Osteocyte (in vitro differentiated cells): ENCODE measurements at places on chromosomes 5 and 9. TPM values are rescaled to one million over a fixed set of nuclear protein-coding genes. Genes with fewer than 3 reads are reported as not detected.

Gene FRRS1L
- total RNA-seq = 5.1 and 6.7 TPM in 2 replicates

Gene FAM221B
- not detected in 2 replicates for total RNA-seq

Gene CD72
- 0.57 and 0.91 TPM in 2 replicates for total RNA-seq

Gene PCDH1
- 6.3 and 7.3 TPM in 2 replicates for total RNA-seq

Gene GLDC
- total RNA-seq = 0.71 and 0.78 TPM in 2 replicates

Gene ASS1
- 217 and 219 TPM in 2 replicates for total RNA-seq

Gene CCDC192
- total RNA-seq = not detected in 2 replicates

DNA sequence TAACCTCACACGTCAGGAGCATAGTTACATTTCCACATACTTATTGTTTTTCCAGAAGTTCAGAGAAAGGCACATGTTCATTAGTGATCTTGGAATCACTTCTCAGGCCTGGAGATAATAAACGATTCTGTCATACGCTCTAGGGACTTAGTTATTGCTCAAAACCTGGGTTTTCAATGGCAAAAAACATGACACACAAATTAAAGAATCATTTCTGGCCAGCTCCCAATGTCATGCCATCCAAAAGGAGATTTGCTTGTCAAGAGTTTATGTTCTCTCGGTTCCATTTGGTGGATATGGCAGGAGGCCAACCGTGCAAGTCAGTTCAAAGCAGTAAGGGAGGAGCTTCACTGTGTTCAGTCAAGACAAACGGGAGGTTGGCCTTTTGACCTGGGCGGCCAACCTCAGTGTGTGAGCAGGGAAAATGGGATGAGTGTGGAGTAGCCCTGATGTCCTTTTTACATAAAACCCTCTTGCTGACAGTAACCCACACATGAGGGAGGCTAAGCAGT, 123.4 kb downstream of the NXNL2 start:
- DNase-seq = no peak

DNA sequence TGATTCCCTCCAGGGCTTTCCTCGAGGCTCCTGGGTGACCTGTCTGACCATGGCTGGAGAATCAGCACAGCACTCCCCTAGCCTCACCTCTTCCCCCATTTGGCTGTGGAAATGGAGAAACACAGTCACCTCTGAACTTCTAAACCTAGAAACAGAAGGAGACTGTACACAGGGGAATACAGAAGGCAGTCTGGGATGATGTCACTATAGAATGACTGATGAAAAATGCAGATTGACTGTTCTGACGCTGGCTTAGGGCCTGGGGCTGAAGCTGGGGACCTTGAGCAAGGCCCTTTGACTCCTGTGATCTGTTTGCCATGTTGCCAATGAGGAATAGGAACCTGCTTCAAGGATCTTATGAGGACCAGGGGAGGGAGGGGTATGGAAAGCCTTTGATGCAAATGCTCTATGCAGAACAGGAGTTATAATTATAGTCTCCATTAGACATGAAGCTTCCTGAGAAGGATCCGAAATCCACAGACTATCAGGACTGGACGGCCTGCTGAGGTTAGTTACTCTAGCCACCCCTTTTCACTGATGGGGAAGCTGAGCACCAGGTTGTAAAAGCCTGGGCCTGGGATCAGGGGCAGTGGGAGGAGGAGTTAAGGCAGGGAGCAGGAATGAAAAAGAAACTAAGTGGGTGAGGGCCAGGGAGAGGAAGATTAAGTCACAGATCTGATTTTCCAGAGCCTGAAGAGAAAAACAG, 24.4 kb upstream of the ANXA6 start:
- no peak for DNase-seq

- no peak for DNase-seq
Observed at GRCh38 chr5:32612134-32612888, 27.0 kb downstream of the SUB1 start.

GRCh38 chr5:127834094-127834531, 130.9 kb downstream of the CCDC192 start:
- DNase-seq = no peak

GRCh38 chr5:142438573-142438972, 113.8 kb upstream of the SPRY4 start:
- no peak for DNase-seq

DNA sequence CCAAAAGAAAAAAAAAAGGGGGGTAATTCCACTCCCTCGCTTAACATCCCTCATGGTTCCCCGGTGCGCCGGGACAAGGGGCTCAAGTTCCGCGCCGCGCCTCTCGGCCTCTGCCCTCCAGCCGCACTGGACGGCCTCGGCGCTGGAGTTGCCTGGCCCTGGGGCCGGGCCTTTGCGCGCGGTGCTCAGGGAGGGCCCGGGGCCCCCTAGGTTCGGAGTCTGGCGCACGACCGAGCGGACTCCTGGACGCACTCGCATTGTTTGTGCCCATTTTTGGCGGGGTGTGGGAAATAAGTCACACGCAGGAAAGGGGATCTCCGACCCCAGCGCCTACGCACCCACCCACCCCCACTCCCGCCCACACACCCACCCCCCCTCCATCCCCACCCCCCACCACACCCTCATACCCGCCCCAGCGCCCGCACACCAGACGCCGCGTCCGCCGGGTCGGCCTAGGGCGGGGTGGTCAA, 381 bp downstream of the MED22 start:
- DNase-seq = no peak

GRCh38 chr9:278651-279050, 64.0 kb downstream of the DOCK8 start:
- no peak for DNase-seq

GRCh38 chr5:179414459-179415261, 69.4 kb upstream of the ADAMTS2 start:
- DNase-seq = peak; percentile 73

DNA sequence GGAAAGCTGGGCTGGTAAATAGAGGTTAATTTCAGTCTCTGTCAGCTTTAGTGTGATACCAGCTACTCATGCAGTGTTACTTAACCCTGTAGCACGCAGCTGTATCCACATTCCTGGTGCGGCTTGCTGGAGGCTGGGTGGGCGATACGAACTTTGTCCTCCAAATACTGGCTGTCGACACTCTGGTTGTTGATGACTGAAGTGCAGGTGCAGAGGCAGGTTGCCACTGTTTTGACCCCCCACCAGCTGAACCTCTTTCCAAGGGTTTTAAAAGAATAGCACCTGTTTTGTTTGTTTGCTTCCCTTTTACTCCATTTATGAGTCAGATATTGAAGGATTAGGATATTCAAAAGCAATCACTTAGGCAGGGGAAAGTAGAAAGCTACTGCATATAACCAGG, 4.4 kb upstream of the RABGAP1 start:
- no peak for DNase-seq

GRCh38 chr9:70607926-70608325, 193.5 kb upstream of the KLF9 start:
- DNase-seq = no peak

GRCh38 chr9:107784235-107784958, 294.8 kb upstream of the KLF4 start:
- DNase-seq = no peak

DNA sequence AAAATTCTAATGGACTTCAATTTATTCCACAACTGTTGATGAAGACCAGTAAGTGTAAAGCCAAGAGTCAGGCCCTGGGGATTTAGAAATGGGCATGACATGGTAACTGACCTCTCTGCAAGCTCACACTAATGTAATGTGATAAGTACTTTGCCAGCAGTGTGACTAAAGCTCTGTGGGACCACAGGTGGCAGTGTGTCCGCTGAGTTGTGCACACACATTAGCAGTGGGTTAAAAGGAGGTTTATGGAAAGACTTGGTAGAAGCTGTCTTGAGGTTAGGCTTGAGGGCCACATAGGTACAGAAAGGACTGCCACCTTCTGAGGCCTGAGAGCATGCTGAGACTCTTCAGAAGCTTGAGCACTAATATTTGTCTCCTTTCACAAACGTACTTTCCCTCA, 67.6 kb downstream of the UBAP1 start:
- DNase-seq = no peak

DNA sequence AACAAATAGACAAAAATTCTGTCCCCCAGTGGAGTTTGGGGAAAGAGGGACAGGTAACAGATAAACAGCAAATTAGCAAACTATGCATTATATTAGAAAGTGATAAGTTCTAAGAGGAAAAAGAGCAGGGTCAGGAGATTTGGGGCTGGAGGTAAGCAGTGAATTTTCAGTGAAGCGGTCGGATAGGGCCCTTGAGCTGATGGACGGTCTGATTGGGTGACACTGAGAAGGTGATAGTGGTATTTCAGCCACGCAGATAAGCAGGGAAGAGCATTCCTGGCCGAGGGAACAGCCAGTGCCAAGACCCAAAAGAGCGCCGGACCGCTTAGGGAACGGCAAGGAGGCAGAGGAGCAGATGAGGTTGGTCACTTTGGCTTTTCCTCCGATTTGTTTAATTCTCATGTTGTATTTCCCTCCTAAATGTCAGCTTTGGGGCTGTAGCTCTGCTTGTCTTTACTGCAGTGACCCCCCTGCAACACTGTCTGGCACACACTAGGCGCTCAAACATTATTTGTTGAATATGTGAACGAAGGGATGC, 1.1 kb upstream of the PTPN3 start:
- no peak for DNase-seq

DNA sequence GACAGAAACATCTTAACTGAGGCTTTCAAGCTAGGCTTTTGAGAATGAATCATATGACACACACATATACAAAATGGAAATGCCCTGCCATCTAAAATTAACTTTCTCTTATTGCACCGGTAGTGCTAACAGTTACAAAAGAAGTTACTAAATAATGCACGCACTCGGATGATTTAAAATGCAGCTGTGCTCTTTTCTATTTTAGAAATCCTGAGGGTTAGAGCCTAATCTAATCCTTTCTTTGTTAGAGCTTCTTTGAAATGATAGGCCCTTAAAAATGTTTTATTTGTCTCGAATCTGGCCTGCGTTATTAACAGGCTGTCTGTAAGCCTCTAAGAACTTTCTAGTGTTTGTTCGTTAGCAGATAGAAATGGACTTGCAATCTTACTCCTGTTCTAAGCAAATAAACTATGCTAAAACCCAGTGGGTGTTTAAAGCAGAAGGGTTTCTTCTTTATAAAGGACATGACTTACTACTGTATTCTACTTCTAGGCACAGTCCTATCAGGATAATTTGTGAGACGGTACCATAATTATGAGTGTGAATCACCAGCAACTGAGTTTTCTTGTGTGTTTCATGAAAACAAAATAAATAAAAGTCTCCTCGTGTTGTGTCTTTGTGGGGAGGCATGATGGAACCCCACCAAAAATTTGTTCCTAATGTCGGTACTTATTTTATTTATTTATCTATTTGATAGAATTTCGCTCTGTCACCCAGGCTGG, 69.2 kb upstream of the MYO10 start:
- no peak for DNase-seq

DNA sequence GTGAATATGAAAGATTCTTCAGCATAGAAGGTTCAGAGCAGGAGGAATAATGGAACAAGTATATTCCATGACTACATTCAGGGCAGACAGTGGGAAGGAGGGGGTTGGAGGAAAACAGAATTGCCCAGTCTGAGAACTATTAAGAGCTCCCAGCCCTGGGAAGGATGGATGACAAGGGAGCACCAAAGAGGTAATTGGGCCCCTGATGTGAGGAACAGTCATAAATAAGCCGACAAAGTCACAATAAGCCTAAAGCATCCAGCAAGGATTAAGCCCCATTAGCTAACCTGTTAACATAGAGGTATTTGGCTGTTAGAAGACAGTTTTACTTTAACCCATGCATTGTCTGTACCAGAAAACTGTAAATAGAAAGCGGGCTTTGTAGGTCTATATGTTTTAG, 348.7 kb upstream of the SEMA6A start:
- no peak for DNase-seq

GRCh38 chr5:60497706-60498500, 202.1 kb downstream of the DEPDC1B start:
- no peak for DNase-seq

GRCh38 chr9:93231121-93231694, 47.3 kb downstream of the WNK2 start:
- no peak for DNase-seq

DNA sequence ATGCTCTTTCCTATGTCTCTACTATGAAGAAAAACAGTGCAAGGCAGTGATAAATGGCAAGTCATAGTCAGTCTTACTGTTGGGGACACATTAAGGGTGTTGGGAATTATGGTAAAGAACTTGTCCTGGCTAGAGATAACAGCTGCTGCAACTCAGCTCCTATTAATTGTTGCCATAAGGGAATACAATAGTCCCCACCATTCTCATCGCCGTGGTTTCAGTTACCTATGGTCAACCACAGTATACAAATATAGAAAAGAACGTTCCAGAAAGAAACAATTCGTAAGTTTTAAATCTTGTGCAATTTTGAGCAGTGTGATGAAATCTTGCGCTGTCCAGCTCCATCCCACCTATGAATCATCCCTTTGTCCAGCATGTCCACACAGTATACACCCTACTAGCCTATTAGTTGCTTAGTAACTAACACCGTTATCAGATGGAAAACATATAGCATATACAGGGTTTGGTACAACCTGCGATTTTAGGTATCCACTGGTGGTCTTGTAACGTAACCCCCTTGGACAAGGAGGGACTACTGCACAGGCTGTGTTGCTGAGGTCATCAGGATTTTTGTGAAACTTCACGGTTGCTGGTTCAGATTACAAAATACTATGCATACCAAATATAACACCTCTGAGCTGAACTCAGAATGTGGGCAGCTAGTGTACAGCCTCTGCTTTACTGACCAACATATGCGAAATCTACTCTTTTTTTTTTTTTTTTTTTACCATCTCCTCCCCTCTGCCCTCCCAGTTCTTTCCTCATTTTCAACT, 53.5 kb downstream of the ZFR start:
- no peak for DNase-seq

- peak; percentile 63 for DNase-seq
Observed at GRCh38 chr9:95634536-95634935, 117.8 kb upstream of the PTCH1 start.

DNA sequence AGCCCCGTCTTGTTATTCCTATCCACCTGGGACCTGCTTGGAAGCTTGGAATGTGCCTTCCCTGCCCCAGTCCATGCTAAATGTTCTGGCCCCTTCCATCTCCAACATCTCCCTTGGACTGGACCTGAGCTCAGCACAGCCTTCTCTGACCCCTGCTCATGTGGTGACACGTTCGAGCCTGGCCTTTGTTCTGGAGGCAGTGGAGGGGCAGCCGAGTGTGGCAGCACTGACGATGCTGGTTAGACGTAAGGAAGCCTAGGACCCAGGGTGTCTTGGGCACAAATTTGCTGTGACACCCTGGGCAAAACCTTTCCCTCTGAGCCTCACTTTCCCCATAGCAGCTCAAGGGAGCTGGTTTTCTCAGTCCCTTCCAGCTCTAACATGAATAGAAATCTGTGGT, 3.9 kb downstream of the SPACA9 start:
- DNase-seq = no peak
